Stimulated activated CD4-positive, alpha-beta T cell treated with anti-CD3 and anti-CD28 coated beads, Interleukin-15, amount 100 ng/mL, for 1 hour (primary cell): ENCODE measurements at places on chromosomes 6 and 20.

DNA sequence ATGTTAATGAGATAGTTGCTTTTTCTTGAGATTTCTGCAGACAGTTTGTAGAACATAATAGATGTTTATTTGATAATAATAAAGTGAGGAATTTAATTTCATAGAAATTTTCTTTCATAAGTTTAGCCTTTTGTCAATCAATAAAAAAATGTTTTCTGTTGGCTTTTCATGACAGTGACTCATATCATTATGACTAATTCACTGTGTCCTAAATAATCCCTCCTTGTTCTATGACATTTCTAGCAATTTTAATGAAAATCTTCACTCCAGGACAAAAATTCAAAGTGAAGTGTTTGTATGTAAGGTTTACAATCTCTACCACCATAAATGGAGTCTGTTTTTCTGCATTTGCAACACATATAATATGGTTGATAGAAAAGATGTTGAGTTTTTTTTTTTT is 109.9 kb downstream of the UTRN start:
- no peak for DNase-seq

GRCh38 chr20:50654904-50655303 is 36.4 kb downstream of the RIPOR3 start:
- no peak for DNase-seq

GRCh38 chr6:122286512-122286911 is 112.9 kb upstream of the HSF2 start:
- no peak for DNase-seq

- DNase-seq, result no peak
These were observed 16.1 kb downstream of the TAF4 start for GRCh38 chr20:62049342-62050165.

GRCh38 chr6:40550202-40551101 is 36.7 kb downstream of the LRFN2 start:
- DNase-seq, result no peak

- no peak for DNase-seq
These were observed 81.6 kb upstream of the KHDRBS2 start for GRCh38 chr6:62367601-62368000.

- no peak for DNase-seq
These were observed 31.2 kb downstream of the TREML1 start for GRCh38 chr6:41122918-41123317.

GRCh38 chr6:28907394-28907793 is 16.4 kb downstream of the TRIM27 start:
- DNase-seq, result no peak

DNA sequence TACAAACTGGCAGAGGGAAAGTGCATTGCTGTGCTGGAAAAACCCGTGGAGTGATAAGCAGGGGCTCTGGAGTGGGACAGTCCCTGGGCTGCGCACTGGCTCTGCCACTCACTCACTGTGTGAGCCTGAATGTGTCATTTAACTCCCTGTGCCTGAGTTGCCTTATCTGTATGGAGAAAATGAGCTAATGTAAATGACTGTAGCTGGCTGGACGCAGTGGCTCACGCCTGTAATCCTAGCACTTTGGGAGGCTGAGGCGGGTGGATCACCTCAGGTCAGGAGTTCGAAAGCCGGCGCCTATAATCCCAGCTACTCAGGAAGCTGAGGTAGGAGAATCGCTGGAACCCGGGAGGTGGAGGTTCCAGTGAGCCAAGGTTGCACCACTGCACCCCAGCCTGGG is 18.4 kb upstream of the RPN2 start:
- DNase-seq, result no peak

DNA sequence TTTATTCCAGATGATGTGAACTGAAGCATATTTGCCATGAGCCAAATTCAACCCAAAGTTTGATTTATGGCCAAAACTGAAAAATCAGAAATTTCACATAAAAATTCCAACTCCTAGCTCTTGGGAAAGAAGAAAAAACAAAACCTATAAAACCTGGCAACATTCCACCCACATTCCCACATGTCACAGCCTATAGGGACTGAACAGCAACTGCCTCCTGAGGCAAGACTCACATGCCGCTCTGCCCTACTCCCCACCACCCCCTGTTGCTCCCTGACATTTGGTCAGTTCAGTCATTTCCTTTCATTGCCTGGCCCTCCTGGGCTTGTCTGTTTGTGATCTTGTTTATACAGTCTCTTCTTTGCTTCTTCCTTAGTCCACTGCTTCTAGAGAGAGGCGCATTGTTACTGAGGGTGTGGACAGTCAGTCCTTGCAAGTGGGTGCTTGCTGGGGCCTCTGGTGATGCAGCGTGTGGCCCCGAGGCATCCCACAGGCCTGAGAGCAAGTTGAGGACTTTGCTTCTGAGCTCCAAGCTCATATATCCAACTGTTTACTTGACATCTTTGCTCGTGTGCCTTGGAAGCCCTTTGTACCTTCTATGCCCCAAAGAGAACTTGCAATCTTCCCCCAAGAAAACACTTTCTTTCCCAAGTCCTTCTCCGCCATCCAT is 31.4 kb downstream of the NFATC2 start:
- DNase-seq, result no peak

GRCh38 chr20:25025091-25025861 is 32.7 kb downstream of the ACSS1 start:
- no peak for DNase-seq

DNA sequence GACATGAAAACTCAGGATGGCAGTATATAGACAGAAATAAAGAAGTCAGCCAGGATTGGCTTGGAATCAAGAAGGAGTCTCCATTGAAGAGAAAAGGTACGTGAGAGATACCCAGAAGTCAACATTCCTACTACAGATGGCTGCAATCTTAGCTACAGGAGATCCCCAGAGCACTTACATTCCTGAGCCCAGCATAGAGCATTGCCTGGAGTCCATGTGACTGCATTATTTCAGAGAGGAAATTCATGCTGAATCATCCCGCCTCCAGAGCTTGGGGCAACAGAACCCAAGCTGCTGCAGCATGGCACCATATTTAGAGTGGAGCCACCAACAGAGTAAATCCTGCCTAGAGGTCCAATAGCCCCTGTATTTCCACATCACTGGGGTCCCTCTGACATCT is 125.0 kb upstream of the GRIK2 start:
- no peak for DNase-seq

DNA sequence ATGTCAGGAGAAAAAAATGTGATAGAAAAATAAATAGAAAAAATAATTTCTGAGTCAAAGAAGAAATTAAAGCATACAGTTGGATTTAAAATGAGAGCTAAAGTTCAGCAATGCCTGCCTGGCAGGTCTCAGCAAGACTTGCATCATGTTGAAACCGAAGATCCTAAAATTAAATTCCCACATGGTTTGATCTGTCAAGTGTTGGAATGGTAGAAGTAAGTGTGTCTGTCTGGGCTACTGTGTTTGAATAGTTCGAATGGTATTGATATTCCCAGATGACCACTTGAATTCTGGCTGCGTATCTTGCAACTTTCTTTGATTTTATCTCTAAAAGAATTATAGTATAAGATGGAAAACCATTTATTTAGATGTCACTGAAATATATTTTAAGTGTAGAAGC is 1349.6 kb downstream of the EPHA7 start:
- DNase-seq, result no peak

GRCh38 chr6:90428514-90428913 is 131.9 kb upstream of the BACH2 start:
- no peak for DNase-seq

DNA sequence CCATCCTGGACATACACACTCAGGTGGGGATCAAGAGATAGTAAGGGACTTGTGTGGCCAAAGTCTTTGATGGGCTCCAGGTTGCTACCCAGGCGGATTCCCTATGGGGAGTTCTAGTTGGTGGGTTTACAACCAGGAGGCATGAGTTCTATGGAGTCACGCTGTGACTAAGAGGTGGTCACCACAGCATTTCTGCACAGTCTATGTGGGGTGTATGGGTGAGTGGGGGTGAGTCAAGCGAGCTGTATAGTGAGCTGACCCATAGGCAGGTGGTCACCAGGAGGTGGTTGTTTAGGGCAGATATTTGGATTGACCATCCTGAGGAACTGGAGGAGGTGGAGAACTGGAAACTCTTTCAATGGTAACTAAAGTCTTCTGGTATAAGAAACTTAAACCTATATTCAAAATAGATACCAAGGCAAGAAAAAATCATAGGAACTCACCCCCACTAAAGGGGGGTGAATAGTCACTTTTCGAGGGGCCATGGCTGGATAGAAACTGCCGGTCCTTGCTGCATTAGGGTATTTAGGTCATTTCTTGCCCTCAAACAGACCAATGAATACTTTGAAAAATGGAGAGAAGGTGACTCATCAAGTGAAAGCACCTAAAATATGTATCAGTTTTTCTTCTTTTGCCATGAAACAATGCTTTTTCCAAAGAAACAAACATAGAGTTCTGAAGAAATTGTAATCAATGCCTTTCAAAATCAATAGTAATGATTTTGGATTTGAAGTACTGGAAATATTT is 84.3 kb upstream of the NRN1 start:
- no peak for DNase-seq

DNA sequence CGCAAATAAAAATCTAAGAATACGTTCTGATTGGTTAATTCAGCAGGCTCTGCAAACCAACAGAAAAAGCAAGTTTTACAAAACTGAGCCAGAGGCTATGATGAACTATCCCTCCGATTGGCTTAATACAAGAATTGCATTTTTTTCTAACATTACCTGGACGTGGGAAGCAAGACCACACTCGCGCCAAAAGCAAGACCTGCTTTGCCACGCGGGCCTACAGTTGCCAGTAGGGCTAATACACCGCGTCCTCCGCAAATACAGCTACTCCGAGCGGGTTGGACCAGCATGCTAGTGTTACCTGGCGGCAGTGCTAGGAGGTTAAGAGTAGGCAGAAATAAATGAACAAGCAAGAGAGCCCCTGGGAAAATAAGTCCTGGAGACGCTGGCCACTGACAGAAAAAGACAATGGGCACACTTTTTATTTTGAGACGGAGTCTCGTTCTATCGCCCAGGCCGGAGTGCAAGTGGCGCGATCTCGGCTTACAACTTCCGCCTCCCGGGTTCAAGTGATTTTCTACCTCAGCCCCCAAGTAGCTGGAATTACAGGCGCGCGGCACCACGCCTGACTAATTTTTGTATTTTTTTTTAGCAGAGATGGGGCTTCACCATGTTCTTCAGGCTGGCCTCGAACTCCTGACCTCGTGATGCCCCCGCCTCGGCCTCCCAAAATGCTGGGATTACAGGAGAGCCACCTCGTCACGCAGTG is 131.9 kb upstream of the BTN3A2 start:
- no peak for DNase-seq

DNA sequence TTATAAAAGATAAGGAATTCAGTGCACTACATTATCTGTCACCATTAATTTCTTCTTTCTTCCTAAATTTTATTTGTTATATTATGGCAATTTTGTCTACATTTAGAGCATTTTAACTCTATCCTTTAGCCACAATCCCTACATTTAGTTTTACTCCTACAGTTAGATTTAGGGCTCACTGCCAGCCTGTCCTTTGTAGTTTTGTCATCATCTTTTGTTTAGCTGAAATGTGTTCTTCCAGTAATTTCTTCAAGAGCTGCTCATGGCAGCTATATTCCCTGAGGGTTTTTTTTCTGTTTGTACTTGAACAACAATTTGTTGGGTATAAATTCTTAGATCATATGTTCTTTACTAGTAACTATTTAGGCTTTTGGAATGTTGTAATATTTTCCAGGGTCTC is 72.7 kb upstream of the B3GAT2 start:
- no peak for DNase-seq

DNA sequence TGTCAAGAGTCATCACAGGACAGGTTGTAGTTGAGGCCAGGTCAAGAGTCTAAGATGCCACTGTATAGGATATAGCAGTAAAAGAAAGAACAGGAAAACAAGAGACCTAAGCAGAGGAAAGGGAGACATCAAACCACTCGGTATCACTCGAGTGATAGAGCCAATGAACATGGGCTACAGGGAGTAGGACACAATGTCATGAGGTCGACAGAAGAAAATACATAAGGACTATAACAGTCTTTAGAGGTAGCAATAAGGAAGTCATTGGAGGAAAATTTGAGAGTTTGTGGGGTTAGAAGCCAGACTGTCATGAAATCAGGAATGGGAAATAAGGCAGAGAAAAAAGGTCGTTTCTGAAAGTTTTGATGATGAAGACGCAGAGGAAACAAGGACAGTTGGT is 99.7 kb downstream of the PRKN start:
- no peak for DNase-seq
